ENCODE measurements at places on chromosomes 4 and X.

GRCh38 chr4:140156529-140157171, 2.7 kb upstream of the MAML3 start:
- DNase-seq = peak; percentile 60

- peak; percentile 35 for DNase-seq
Observed at GRCh38 chr4:22500831-22501714, 14.8 kb downstream of the ADGRA3 start.

GRCh38 chr4:161949946-161950725, 213.7 kb downstream of the FSTL5 start:
- DNase-seq = no peak

DNA sequence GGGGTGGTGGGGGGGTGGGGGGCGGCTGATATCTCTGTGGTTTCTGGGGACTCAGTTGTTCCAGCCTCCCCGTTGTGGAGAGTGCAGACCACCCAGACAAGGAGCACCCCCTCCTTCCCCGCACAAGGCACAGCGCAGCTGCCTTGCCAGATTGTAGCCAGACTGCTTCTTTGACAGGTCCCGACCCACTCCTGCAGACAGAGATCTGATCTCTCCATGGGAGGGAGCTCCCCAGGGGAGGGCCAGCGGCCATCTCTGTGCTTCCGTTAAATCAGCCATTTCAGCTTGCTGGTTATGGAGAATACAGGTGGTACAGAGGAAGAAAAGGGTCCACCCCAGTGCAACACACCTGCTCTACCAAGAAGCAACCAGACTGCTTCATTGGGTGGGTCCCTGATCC, 80.8 kb downstream of the FGF16 start:
- no peak for DNase-seq

DNA sequence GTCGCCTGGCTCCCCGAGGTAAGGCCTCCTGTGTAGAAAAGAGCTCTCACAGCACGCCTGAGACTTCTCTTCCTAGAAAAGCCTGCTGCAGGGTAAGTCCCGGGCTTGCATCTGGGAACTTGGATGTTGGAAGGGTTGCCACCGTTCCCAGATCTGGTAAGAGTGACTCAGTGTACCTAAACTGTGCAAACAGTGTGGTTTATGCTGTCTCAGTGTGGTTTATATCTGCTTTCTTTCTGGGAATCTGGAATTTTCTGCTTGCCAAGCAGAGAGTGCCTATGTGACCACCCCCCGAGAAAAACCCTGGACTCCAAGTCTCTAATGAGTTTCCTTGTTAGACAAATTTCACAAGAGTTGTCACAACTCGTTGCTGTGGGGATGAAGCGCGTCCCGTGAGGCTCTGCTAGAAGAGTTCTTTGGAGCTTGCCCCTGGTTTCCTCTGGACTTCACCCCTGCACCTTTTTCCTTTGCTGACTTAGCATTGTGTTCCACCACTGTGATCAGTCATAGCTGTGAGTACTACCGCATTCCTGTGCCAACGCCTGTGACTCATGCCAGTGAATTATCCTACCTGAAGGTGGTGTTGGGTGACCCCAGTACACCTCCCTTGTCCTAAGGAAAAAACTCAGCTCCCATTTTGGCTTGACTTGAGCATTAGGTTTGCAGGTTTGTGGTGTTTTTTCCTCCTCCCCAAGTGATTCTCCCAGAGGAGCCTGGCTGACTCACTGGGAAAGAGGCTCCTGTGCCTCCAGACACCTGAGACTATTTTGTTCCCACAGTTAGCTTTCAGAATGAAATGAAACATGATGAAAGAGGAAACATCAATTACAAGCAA, 14.5 kb downstream of the SLC2A9 start:
- DNase-seq = no peak

DNA sequence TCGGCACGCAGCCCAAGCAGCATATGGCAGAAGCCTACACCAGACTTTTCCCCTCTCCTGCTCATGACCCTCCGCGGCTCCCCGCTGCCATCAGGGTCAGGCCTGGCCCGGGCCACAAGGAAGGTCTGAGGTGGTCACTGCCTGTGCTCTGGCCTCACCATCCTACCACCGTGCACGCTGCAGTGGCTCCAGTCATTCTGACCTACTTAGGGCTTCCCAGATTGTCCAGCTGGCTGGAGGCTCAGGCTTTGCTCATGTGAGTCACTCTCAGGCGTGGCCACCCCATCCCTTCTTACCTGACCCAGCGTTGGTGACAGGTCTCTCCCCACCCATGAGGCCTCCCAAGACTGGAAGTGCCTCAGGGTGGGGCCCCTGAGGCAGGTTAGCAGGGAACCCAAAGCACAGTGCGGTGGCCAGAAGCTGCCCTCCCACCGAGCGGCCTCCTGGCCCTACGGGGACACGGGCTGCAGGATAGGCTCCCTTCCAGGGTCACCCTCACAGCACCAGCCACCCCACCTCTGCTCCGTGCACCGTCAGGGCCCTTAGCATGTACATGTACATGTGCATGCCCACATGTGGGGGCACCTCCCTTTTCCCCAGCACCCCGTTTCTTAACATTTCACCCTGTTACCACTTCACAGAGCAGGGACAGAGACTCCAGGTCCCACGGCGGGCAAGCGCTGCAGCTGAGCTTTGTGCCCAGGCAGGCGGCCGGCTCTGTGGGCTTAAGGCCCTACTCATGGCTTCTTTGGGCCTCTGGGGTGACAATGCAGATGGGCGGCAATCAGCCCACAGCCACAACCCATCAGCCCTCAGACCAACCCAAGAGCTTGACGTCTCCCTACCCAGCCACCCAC, 2.2 kb downstream of the TREX2 start:
- no peak for DNase-seq

- DNase-seq = no peak
Observed at GRCh38 chr4:8722556-8722955, 130.0 kb downstream of the CPZ start.

DNA sequence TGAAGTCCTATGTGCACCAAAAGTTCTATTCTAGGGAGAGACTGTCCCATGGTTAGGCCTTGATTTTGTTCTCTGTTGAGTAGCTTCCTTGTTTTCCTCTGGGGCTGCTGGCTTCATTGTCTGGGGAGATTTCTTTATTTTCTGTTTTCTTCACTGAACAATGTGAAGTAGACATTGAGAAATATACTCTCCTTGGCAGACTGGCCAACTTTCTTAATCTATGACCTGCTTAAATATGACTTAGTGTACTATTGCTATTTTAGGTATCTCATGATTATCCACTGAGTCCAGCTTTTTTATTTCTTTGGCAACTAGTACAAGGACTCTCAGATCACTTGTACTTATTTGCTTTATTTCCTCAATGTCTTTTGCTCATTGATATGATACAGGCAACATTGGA, 1594.6 kb downstream of the ARAP2 start:
- DNase-seq = no peak

DNA sequence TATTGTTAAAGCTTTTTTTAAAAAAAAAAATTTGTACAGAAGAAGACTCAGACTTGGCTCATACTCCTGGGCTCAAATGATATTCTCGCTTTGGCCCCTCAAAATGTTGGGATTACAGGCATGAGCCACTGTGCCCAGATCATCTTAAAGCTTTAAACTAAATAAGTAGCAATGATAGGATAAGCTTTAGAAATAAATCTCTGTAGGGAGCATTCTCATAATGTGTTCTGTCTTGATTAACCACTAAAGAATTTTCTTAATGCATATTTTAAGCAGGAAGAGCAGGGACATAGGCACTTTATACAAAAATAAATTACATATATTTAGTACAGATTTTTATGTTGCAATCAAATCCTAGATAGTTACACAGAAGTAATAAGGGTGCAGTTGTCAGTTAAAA, 667.2 kb downstream of the GRID2 start:
- DNase-seq = no peak

DNA sequence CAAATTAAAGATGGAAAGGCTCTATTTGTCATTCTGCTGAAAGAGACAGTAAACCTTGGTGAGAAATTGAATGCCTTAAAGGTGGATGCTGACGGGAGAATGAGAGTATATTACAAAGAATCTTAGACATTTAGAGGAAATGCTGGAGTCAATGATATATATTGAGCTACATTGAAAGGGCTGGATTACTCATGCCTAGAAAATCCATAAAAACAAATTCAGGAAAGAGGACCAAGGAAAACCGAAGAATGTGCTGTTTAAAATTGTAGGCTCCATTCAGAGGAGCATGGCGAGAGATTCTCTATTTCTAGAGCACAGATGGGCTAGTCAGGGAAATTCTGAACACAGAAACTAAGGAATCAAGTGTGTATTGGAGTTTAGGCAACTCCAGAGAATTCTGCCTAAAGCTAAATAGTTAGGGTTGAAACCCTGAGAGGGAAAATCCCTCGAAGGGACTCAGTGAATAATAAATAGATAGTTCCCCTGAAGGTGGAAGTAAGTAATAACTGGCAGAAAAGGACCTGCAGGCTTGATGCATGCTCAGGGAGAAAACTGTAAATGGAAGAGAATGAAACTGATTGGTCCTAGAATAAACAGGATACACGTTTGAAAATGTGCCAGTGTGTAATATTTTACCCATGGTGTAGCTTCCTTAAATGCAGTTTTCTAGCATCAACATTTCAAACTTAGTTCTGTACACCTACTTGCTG, 1532.4 kb upstream of the TENM3 start:
- no peak for DNase-seq

GRCh38 chr4:28006021-28006420, 1145.4 kb downstream of the STIM2 start:
- DNase-seq = no peak

DNA sequence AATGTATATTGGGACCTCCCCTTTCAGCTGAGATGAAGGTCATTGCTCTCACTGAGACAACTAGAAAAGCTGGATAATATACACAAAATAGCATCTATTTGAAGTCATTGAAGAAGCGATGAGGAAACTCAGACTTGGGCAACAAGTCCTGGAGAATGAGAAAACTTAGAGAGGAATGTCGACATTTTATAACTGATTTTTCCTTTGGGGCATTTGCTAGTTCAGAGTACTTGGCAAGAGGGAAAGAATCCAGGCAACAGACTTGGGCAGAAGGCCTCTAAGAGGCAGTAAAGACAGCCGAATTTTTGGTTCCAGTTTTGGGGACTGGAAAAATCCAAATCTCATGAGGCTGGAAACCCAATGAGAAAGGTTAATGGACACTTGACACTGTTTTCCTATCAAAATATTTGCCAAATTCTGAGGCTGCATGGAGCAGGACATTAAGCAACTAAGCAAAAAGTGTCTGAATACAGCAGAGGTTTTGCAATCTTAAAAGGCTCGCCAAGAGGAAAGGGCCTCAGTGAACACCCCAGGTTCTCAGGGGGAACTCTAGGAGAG, 21.0 kb upstream of the ANXA5 start:
- no peak for DNase-seq

GRCh38 chr4:25839687-25840086, 23.1 kb downstream of the SEL1L3 start:
- DNase-seq = no peak

- no peak for DNase-seq
Observed at GRCh38 chr4:138014590-138015288, 227.4 kb downstream of the SLC7A11 start.

GRCh38 chr4:41189076-41189475, 25.3 kb downstream of the APBB2 start:
- no peak for DNase-seq

DNA sequence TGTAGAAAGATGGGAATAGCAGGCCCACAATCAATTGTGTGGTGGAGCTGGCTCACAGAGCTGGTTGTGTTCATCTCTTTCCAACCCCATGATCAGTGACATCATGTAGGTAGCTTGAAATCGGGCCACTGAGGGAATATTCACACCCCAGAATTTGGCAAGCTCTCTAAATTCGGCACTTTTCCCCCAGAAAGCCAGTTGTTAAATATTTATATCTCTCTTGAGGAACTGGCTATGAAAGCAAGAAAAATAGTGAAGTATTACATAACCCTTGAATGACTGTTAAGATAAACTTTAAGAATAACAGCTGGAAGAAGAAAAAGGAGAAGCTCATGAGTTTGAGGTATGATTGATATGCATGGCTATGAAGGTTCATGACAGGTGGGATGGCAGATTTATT, 38.9 kb downstream of the GPRIN3 start:
- DNase-seq = no peak

DNA sequence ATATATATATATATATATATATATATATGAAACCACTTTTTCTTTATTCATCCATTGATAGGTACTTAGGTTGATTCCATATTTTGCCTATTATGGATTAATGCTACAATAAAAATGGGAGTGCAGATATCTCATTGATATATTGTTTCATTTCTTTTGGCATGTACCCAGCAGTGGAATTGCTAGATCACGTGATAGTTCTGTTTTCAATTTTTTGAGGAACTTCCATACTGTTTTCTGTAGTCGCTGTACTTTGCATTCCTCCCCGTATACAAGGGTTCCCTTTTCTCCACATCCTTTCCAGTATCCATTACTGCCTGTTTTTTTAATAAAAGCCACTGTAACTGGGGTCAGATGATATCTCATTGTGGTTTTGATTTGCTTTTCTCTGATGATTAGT, 124.6 kb downstream of the GABRB1 start:
- DNase-seq = no peak

DNA sequence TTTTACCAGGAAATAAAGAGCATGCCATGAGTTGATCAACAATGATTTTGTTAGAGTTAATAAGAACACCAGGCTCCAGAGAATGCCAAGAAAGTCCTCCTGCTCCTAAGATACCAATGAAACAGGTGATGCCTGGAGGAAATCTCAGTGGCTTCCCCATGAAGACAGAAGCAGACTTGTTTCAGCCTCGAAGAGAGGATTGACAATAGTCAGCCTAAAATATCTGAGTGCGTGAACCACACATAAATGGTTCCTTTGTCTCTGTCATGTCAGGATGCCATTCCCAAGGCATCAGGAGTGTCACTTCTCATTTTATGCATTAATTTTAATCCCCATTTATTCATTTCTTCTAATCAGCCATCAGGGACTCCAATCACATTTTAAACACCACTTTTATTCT, 69.6 kb downstream of the PHOX2B start:
- DNase-seq = no peak

- DNase-seq = no peak
Observed at GRCh38 chrX:83535417-83536196, 27.5 kb downstream of the POU3F4 start.

- DNase-seq = no peak
Observed at GRCh38 chr4:5217421-5217820, 166.1 kb downstream of the STK32B start.

Measured in stimulated activated CD4-positive, alpha-beta T cell treated with anti-CD3 and anti-CD28 coated beads, Interleukin-4, amount 100 ng/mL, for 24 hours (primary cell).